KBM-7 (cell line): ENCODE measurements at places on chromosomes 7 and 10.
A peak's percentile ranks its signal among the peaks of the same experiment; 100 is the strongest.

- DNase-seq: no peak
These were observed 71.5 kb upstream of the FAM13C start for GRCh38 chr10:59433720-59434428.

DNA sequence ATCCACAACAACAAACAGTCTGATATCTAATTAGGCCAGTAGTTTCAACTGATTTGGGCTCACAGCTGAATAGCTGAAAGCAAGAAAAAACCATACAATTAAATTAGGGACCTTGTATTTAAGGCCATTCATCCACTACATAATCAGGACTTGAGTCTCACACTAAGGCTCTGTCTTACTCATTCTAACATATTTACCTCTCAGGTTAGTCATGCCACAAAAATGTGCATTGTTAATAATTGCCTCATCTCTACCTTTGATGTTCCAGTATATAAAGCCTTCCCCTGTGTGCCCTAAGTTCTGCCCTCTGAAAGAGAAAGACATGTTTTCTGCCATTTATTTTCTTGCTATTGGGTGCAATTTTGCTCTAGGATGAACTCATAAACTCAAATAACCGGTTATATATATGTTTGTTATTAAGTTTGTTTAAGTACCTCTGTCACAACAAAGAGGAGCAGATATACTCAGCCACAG lies 5.3 kb upstream of the C1GALT1 start:
- no peak for DNase-seq

- peak; percentile 10 for DNase-seq
These were observed 16.5 kb upstream of the CHN2 start for GRCh38 chr7:29177963-29178600.

GRCh38 chr10:61758433-61758832 lies 95.7 kb downstream of the CABCOCO1 start:
- DNase-seq: no peak

GRCh38 chr7:49174396-49174795 lies 250.0 kb downstream of the CDC14C start:
- no peak for DNase-seq

- no peak for DNase-seq
These were observed 2.9 kb downstream of the ELN start for GRCh38 chr7:74030861-74031260.

DNA sequence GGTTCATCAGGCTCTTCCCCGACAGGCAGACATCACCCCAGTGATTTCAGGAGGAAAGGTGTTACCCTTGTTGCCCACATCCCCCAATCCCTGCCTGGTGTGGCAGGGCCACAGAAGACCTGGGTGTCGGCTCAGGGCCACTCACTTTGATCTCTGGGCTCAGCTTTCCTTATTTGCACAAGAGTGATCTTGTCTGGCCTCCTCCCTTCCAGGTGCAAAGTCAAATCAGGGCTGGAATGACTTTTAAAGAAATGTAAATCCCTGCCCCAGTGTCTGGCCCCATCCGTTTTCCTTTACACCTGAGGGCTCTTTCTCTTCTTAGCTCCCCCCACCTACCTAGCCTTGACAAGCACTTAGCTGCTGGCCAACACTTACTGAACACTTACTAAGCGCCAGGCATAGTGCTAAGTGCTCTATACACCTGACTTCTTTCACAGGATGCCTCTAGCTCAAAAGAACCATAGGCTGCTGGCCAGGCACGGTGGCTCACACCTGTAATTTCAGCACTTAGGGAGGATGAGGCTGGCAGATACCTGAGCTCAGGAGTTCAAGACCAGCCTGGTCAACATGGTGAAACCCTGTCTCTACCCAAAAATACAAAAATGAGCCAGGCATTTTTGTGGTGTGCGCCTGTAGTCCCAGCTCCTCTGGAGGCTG lies 979 bp upstream of the NODAL start:
- DNase-seq: no peak

DNA sequence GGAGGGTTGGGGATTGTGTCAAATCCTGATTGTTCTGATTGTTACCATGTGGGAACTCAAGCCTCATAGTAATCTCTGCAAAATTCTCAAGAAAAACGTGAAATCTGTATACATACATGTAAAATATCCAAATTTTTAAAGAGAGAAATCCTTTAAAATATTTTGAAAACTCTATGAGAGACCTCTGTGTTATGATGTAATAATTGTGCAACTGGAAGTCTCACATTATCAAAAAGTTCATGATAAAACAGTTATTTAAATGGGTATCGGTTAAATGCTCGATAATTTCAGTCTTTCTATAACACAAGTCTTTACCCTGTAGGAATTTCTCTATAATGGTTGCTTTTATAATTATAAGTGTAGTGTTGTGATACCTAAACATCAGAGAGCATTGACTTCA lies 95.5 kb downstream of the TMEM26 start:
- DNase-seq: no peak

DNA sequence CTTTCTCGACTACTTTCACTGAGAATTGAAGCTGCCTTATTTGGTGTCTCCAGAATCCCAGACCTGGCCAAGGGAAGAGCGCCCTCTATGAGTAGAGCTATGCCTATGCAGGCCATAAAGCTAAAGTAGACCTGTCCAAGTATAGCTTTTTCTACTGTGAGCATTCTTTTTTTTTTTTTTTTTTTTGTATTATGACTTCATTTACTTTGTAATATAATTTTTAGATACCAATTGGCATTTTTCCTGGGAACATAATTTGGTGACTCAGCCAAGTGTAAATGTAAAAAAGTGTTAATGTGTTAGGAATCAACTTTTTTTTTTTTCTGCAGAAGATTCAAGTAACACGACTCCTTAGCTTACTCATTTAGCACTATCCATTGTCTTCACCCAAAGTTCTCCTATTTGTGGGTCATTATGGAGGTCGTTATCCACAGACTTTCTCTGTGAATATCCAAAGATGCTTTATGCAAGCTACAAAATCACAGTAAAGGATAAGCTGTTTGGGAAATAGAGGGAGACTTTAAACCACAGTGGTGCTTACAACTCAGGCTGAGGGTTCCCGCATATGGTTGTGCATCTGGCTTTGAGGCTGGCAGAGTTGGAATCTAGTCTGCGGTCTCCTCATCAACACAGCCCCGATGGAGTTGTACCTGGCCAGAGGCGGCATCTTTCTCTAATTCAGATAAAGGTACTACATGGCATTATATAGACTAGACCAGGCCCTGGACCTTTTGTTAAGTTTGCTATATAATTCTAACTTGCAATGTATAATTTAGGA lies 1040.2 kb upstream of the SORCS1 start:
- peak; percentile 24 for DNase-seq

- DNase-seq: no peak
These were observed 22.9 kb upstream of the GPR22 start for GRCh38 chr7:107446988-107447387.

DNA sequence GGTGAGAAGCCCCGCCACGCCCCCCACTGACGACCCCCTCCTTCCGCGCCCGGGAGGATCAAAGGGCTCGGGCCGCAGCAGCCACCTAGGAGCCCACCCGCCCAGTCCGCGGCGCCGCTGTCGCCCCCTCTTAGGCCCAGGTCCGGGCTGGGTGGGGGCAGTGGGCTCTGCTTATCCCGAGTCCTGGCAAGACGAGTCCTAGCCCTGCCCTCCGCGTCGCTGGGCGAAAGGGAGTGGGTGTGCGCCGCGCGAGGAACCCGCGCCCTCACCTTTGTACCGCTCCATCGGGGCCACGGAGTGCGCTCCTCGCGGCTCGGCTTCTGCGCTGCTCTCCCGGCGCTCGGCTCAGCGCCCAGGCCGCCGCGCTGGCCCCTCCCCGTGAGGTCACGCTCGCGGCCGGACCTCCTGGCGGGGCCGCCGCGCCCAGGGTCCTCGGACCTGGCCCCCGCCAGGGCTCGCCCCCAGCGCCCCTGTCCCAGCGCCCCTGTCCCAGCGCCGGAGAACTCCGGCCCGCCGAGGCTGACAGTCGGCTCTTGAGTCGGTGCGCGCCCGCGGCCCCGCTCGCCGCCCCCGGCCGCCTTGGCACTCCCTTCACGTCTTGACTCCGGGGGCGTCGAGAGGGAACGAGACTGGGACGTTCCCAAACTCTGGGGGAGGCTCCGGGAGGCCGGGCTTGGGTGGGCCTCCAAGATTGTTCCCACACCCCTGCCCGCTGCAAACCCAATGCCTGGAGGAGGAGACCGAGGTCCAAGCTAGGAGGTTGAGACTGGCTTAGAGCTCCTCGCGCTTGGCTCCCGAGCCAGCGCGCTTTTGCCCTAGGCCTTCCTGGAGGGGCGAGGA lies at the start of gene AFAP1L2:
AFAP1L2 (minus strand) TSS at position 332 of the 840 bp plus-strand sequence; CDS start at position 285, 47 bp downstream.
- DNase-seq: no peak

- no peak for DNase-seq
These were observed 5.5 kb upstream of the OPN1SW start for GRCh38 chr7:128781126-128781525.

GRCh38 chr10:103241262-103242011 lies 4.2 kb upstream of the RPEL1 start:
- peak; percentile 58 for DNase-seq

DNA sequence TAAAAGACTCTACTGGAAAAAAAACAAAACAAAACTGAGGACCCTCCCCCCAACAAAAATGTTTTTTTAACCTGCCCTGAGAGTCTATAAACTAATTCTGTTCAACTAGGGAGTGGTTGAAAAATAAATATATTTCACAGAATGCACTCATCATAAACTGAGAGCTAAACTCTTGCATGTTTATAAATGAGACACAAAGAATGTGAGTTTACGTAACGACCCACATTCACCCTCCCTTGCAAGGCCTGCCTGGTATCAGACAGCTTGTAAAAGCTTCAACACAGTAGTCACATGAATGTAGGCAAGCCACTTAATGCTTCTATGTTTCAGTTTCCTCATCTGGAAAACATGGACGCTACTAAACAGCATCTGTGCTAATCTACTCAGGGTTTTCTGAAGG lies 50.3 kb downstream of the JAZF1 start:
- no peak for DNase-seq

DNA sequence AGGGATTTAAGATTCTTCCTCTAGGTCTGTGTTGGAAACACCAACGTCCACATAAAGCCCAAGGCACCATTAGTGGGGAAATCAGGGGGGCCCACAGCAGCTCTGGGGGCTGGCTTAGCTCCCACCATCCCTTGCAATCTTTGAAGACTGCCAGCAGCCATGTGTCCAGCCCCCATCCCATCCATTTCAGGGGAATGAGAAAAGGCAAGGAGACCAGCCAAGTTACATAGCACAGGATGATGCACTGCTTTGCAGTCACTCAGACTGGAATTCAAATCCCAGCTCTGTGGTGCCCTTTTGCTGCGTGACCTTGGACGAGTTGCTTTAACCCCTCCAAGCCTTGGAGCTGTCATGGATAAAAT lies 108.9 kb upstream of the ZMIZ1 start:
- DNase-seq: no peak

GRCh38 chr7:152392254-152392653 lies 43.5 kb downstream of the KMT2C start:
- DNase-seq: no peak

DNA sequence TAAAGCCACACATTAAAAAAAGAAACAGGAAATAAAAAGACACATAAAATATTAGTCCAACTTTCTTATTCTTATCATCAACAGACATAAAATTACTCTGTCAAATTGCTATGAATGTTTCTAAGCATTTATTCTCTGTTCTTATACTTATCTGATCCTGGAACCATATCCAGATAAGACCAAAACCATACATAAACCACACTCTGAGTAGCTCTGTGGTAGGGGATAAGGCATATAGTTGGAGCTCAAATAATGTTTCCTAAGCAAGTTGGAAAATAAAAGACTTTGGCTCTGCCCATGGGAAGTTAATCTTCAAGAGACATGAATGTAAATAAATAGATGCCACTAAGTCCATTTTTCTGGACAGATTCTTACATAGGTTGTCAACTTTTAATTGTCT lies 103.1 kb upstream of the PLXDC2 start:
- no peak for DNase-seq

- no peak for DNase-seq
These were observed 398.9 kb upstream of the GALNT17 start for GRCh38 chr7:70733090-70733489.

GRCh38 chr10:100021322-100021721 lies 11.6 kb upstream of the DNMBP start:
- DNase-seq: no peak

GRCh38 chr7:148115308-148115707 lies 475.3 kb upstream of the C7orf33 start:
- DNase-seq: no peak

DNA sequence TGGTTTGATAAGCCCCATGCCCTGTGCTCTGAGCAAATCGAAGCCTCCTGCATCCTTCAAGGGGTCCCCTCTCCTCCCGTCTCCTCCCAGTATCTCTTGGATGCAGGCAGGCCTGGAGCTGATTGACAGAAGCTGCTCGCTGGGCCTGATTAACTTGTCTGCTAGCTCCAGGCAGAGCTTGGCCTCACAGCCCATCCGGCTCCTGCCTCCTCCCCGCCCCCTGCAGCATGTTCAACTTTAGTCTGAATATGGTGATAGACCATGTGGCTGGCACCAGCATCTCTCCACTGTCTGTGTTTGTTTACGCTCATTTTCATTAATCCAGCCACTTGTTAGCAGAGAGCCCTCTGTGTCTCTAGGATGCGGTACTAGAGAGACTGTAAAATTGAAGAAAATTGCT lies 432.2 kb downstream of the DPP6 start:
- DNase-seq: no peak

DNA sequence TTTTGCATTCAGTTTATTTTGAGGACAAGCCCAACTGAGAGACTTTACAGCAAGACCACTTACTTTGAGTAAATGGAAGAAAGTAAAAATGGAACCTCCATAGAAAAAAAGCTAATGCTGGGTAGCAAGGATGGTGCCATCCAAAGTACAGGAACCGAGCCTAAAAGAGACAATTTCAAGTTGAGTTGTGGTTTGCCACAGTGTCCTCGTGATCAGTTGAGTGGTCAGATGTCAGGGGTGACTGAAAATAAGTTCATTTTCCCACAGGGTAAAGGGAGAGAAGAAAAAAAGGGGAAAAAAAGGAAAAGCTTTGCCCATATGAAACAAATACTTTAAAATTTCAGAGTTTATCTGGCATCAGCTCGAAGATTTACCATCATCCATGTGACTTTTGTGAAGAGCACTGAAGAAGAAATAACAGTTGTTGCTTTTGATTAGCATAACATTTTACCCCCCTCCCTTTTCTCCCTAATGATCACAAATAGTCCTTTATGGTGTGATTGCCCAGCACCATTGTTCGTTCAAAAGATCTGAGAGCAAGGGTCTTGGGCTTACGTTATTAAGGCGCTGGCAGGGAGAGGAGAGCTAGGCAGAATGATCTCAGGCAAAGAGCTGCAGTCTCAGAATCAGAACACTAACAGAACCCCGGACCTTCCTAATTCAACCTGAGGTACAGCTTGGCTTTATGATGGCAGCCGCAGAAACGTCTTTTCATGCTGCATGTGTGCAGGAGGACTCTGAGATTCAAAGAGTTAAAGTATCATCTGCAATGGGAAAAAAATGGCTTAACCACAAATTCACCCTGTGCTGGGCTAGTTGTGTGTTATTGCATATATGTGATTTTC lies 338.1 kb downstream of the RNLS start:
- DNase-seq: no peak

DNA sequence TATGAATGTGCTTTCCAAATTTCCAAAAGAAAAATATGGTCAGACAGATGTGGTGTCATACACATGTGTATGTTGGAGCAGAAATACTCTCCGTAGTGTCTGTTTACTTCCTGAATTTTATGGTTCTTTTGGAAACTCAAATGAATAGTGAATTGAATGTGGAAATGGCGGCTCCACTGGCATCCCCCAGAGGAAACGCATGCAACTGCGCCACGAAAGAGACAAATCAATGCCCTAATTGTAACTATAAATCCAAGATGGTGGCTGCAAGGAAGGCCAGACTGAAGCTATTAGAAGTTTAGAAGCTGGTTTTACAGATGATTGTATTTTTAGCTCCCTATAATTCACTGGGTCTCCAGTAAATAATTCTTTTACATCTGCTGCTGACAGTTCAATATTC lies 246.7 kb downstream of the FGFR2 start:
- no peak for DNase-seq
